CD4-positive, CD25-positive, alpha-beta regulatory T cell (primary cell): ENCODE measurements at places on chromosomes 5 and 9.

DNA sequence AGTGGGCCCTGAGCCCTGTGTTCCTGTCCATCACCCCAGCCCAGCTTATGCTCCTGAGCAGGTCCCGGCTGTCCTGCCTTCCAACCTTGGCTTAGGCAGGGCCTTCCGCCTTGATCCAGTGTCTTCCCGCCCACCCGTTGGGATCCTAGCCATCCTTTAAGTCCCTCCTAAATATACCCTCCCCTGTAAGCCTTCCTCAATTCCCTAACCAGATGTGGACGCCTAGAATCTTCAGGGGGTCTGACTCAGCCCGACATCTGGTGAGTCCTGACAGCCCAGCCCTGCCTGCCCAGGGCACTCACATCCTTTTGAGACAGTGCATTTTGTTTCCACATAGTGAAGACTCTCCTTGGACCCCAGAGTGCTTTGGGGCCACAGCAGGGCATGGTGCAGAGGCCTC lies 23.7 kb downstream of the SLC6A7 start:
- DNase-seq = no peak

GRCh38 chr5:135835766-135836165 lies 1.3 kb downstream of the SLC25A48 start:
- DNase-seq = no peak

- no peak for DNase-seq
These were observed 53.7 kb downstream of the TARS1 start for GRCh38 chr5:33494466-33494865.

GRCh38 chr5:144405991-144406390 lies 235.3 kb downstream of the KCTD16 start:
- no peak for DNase-seq

- no peak for DNase-seq
These were observed 4.3 kb downstream of the MTRR start for GRCh38 chr5:7873216-7873615.

DNA sequence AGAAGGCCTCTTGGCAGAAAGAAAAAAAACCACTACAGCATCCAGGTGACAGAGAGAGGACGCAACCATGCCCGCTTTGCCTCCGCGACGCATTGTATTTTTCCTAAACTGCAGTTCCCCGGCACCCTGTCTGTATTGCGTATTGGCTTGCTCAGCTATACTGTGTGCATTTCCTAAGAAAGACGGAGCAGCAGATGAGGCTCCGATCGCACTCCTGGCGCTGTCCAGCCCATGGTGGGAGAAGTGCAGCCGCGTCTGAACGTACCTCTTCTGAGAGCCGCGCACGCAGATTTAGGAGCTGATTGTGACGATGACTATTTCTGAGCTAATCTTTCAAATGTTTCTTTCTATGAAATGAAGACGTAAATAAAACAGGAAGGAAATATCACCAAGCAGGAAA lies 366.5 kb downstream of the IRX1 start:
- no peak for DNase-seq

- no peak for DNase-seq
These were observed 115.1 kb downstream of the CDC42SE2 start for GRCh38 chr5:131378721-131379541.

DNA sequence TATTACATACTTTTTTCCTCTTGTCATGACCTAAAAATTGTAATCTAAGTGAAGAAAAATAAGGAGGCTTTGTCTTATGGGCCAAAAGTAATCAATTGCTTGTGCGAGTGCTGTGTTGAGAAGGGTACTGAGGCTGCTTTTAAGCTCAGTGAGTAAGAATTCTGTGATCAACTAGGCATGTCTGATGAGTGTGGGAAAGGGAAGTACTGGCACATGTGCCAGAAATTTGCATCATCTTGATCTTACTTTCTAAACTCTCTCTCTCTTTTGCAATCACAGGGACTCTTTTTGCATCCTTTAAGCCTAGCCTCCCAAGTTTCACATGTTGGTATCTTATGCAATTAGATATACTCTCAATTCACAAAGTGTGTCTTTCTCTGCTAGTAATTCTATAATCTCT lies 329.9 kb downstream of the KIF4B start:
- no peak for DNase-seq

GRCh38 chr5:171642894-171643293 lies 142.7 kb upstream of the SMIM23 start:
- DNase-seq = no peak

DNA sequence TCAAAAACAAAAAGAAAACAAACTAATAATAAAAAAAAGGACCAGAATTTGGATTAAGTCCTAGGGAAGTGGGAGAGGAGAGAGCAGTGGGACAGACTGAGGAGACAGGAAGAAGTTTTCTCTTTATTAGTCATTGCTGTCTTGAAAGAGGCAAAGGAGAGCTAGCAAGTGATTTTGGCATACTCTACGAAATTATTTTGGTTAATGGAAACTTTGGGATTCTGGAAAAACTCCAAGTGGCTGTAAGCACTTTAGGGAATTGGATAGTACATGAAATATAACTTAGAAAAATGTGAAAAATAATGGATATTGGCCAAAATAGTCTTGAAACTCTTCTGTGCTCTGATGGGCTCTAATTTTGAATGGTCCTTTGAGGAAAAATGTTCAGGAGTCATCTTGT lies 1641.8 kb upstream of the WWC1 start:
- DNase-seq = no peak

- DNase-seq = no peak
These were observed 10.5 kb upstream of the NDST1 start for GRCh38 chr5:150497274-150497988.

- no peak for DNase-seq
These were observed 341.2 kb downstream of the CAAP1 start for GRCh38 chr9:26551451-26551850.

DNA sequence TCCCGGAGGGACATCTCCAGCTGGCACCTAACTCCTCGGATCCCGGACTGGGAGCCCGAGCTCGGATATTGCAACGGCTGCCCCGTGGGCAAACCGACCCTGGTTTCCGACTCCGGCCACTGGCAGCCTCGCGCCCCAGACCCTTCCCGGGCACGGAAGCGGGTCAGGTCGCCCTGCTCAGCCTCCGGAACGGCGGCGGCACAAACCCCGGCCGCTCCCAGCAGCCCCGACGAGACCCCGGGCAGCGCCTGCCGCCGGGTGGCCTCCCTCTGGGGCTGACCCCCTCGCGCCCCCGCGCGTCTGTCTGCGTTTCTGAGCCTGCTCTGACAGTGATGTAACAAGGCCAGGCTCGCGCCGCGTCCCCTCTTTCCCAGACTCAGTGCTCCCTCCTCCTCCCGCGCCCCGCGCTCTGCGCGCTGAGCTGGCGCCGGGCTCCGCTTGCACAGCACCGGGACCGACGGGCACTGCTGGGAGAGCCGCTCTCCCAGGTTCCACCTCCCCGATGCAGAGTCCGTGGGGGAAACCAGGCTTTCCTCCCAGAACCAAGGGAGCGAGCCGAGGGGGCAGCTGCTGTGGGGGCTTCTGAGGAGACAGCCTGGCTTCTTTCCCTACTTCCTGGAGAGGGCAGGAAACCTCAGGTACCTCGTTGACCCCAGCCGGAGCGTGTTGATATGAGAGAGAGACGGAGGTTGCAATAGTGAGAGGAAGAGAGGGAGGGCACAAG lies at the start of gene TMEM215:
TSS of gene TMEM215 (plus strand) at position 373 of the 724 bp plus-strand sequence. CDS start 644 bp downstream, outside the sequence.
- no peak for DNase-seq

DNA sequence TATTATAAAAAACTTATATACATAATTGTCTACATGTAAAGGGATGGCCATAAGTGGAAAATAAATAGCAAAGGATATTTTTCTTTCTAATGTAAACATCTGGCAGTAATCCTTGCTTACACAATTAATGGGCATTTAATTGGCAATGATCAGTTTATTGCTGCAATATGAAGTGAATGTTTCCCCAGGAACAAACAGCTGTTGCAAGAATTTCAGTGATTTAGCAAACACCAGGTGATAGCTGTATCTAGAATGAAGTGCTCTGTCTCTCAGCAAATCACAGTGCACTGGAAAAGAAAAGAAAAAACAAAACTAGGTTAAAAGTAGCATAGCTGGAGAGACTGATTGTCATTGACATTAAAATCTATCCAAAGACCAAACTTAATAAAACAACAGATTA lies 594.5 kb upstream of the ARRDC3 start:
- no peak for DNase-seq

DNA sequence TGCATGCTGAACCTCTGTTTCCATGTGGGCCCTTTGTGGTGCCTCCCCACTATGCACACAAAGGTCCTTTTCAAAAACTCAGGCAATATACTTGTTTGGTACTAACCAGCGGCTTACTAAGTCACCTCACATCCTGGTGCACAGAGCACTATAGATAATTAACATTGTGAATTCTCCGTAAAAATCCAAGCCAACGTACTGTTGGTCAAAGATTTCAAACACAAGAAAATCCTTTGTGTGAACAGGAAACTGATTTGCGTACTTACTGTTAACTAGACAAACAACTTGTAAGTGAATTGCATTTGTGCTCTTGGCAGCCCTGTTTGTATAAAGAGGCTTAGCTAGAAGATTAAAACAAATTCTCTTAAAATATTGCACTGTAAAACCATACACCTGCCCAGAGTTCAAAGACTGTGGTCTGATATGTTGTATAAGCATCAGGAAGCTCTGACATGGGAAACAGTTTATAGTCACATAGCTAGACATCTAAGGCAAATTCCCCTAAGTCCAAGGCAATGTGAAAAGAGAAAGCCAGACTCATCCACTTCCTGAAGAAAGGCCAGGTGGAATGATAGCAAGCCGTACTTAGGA lies 125.0 kb upstream of the SLC12A2 start:
- no peak for DNase-seq

GRCh38 chr5:132363431-132364112 lies 5.9 kb upstream of the SLC22A5 start:
- no peak for DNase-seq

DNA sequence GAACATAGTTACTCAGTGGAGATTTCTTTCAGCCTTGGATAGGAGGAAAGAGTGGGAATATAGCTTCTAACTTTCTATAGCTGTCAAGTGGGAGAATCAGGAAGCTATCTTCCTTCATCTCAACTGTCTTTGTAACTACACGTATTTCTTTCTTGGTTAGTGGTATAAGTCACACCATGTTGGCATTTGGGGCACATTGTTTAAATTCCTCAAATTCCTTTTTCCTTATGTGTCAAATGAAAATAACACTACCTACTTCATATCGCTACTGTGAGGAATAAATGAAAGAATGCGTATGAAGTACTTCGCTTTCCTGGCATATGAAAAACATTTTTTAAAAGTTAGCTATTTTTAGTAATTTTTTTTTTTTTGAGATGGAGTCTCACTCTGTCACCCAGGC lies 1082.5 kb upstream of the WWC1 start:
- DNase-seq = no peak

- DNase-seq = peak; percentile 13
These were observed 456 bp downstream of the ZNF79 start for GRCh38 chr9:127424676-127424999.

- no peak for DNase-seq
These were observed 38.2 kb downstream of the COL5A1 start for GRCh38 chr9:134679616-134680392.

DNA sequence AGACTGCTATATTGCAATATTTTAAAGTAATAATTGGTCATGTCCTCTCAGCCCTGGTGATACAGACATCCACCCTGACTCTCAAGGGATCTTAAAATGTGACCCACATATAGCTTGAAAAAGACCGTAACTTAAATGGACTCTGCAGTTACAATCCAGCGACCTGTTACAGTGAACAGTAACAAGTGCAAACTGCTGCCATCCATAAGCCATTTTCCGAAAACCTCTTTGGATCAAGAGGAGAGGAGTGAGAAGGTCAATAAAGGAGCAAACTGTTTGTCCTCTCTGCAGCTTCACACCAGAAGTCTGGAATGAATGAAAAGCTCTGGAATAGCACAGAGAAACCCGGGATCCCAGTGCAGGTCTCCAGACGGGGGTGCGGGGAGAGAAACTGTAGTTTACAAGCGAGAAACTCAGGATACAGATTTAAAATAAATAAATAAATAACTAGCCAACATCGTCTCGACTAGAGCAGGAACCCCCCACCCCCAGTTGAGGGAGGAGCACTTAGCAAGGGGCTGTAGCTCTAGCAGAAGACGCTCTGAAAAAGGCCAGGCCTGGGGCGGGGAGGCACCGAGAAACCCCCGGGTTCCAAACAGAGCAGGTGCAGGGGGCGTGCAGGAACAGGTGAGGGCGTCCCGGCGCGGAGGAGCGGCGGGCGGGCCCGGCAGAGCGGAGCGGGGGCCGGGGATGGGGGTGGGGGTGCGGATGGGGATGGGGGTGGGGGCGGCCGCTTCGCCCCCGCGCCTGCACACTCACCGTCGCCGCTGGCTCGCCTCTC lies 572 bp downstream of the ZDHHC21 start:
- DNase-seq = no peak

DNA sequence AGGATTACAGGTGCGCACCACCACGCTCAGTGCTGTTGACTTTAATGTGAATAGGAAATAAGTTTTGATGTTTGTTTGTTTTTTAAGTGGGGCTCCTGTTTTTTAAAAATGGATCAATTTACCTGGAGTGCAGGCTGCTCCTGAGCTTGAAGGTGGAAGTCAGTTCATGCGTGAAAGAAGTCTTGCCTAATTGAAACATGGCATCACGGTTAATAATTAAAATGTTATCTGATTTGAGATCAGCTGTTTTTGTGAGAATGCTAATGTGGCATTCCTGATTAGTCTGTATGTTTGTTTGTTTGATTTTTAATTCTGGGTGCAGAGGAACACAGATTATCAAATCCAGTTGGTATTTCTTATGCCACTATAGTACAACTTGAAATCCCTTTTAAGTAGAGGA lies 6.5 kb downstream of the SFXN1 start:
- no peak for DNase-seq

DNA sequence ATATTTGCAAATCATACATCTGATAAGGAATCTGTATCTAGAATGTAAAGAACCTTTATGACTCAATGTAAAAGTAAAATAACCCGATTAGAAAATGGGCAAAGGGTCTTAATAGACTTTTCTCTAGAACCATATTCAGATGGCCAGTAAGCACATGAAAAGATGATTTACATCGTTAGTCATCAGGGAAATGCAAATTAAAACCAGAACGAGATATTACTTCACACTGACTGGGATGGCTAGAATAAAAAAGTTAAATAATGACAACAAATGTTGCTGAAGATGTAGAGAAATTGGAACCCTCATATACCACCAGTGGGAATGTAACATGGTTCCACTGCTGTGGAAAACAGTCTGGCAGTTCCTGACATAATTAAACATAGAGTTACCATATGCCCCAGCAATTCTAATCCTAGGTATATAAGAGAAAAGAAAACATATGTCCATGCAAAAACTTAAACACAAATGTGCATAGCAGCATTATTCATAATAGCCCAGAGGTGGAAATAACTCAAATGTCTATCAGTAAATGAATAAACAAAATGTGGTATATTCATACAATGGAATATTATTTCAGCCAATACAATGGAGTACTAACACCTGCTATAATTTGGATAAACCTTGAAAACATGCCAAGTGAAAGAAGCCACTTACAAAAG lies 100.4 kb upstream of the MAMDC2 start:
- DNase-seq = no peak

GRCh38 chr9:37801287-37801850 lies 772 bp downstream of the DCAF10 start:
- no peak for DNase-seq
